ENCODE measurements at places on chromosomes 3 and 15.

- no peak for DNase-seq
Measured at GRCh38 chr15:69118089-69118488, 42.3 kb upstream of the GLCE start.

DNA sequence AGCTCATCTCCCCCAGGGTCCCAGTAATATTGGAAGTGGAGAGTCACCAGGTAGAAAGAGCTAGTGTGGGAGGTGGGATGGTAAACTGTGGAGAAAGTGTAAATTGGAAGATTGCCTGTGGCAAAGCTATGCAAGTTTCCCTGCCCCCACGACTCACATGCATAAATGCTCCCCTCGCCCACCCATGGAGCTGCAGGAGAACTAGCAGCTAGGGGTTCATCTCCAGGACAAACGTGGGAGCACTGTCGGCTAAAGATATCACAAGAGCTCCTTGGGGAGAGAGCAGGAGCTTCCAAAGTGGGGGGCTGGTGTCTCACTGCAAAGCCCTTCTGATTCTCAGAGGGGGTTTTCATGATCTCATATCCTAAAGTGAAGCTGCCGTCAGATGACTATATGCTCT is 91.4 kb upstream of the PLCL2 start:
- DNase-seq: no peak

DNA sequence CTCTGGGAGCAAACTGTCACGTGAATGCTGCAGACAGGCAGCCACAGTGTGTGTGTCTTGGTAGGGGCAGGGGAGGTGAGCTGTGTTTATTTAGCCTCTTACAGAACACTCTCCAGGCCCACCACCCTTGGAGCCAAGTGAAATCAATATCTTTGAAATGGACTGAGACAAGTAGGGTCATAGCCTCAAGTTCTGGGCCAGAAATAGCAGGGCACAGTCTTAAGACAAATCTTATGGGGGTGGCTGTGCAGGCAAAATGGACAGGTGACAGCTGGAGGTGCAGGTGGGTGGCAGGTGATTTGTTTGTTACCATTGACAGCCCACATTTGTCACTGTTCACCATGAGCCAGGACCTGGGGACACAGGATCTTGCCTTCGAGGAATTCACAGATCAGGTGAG is 93.6 kb upstream of the NMNAT3 start:
- DNase-seq: no peak

- no peak for DNase-seq
Measured at GRCh38 chr3:141427764-141428163, 59.1 kb upstream of the RASA2 start.

GRCh38 chr3:48402907-48403306 is 27.0 kb downstream of the PLXNB1 start:
- no peak for DNase-seq

GRCh38 chr15:29364426-29365078 is 94.9 kb upstream of the NSMCE3 start:
- no peak for DNase-seq

DNA sequence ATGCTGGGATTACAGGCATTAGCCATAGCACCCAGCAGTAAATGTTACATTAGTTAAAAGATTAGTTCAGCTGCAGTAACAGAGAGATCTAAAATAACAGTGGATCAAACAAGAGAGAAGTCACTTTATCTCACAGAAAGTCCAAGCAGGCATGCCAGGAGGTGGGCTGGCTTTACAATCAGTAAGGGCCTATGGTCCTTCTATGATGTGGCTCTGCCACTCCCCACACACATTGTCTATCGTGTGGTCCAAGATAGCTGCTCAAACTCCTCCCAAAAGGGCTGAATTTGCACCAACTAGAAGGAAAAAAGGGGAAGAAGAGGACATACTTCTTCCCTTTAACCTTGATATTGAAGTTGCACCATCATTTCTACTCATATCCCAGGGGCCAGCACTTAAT is 4.6 kb upstream of the RUVBL1 start:
- no peak for DNase-seq

- no peak for DNase-seq
Measured at GRCh38 chr3:55755516-55756205, 268.6 kb upstream of the WNT5A start.

DNA sequence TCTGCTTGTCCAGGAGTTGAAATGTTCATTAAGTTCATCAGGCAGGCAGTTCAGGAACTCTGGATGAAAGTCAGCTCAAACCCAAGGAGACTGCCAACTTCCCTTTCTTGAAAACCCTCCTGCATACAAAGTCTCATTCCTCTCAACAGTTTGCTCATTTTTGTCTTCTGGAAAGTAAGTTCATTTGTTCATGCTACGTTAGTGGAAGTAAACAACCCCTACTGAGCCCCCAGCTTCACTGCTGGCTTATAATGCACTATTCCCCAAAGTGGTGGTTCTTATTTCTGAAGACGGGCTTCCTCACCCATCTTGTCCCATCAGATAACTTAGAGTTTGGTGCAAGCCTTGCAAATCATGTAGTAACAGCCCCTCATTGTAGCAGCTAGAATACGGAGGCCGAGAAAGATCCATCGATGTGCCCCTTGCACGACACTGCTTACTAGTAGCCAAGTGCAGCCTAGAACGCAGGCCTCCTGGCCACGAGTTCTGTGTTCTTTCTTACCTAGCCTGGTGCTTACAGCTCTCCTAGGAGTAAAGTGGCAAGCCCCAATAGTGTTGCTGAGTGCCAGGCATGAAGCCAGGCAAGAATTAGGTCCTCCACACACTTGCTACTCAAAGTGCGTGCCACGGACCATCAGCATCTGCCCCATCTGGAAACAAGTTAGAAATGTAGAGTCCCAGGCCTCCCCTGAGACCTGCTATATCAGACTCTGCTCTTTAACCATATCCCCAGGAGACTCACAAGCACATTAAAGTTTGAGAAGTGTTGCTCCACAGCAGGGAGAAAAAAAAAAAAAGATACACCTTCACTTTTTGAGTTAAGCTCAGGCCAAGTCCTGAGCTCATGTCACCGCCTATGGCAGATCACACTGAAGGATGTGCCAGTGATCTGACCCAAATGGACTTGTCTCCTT is 82.5 kb downstream of the RFTN1 start:
- no peak for DNase-seq

DNA sequence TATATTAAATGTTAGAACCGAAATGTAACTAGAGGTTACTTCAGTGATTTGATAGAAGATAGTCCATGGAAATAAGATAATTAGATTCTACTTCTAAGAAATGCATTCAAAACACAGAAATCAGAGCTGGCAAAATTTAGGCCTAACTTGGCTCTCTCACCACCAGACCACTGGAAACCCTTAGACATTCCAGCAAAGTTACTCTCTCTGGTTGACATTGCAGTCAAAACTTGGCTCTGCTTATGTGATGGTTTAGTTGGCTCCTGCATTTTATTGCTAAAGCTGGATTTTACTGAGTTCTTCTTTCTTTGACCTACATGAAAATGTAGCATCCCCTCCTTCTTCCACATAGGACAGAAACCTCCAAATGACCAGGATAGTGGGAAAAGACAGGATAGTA is 35.4 kb upstream of the CBLB start:
- DNase-seq: no peak

DNA sequence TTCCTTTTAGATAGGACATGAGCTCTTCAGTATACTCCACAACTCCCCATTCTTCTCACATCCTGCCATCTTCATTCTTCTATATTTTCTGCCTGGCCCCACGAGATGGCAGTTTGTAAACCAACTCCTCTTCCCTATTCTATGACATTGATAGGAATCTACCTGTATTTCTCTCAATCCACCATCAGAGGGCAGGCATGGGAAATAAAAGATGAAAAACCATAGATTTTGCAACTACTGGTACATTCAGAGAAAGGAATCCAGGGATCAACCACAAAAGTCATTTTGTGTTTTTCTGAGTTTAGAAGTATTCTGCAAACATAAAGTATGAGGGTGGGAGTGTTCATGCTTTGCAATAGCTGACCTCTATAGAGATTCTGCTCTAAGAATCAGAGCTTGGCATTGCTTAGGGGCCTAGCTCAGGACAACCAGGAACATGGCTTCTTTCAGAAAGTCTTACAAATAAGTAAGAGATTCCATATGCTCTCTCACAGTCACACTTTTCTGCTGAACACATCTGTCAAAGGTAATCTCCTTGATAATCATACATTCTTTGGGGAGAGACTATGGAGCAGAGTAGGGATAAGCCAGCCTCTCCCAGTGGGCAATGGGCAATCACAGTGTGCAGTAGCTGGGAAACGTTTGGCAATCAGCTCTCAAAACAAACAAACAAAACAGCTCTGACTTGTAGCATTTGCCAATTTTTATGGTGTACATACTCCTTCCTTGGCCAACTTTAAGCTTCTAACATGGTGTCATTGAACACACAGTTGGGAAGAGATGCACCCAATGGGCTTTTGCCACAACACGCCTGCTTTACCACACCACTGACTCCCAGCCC is 43.1 kb upstream of the SLC25A36 start:
- no peak for DNase-seq

- peak; percentile 69 for DNase-seq
Measured at GRCh38 chr3:184777566-184778356, 34.2 kb upstream of the VPS8 start.

- DNase-seq: no peak
Measured at GRCh38 chr15:51759557-51760070, 8.2 kb downstream of the TMOD2 start.

DNA sequence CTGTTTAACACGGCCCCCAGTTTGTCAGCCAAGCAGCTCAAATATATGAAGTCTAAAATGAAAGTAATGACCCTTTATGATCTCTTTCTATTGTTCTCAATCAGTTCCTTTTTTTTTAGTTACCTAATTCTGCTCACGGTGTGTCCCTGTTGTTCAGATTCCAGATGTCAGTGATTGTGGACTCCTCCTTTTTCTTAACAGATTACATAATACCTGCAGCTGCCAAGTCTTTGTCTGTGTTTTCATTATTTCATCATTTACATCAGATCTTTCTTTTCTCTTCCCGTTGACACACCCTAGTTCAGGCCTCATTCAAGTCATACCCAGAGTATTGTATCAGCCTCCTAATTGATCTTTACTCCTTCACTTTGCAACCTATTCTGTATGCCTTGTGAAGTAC is 56.1 kb upstream of the SKIL start:
- DNase-seq: no peak
